ENCODE measurements at places on chromosomes 4 and X.

DNA sequence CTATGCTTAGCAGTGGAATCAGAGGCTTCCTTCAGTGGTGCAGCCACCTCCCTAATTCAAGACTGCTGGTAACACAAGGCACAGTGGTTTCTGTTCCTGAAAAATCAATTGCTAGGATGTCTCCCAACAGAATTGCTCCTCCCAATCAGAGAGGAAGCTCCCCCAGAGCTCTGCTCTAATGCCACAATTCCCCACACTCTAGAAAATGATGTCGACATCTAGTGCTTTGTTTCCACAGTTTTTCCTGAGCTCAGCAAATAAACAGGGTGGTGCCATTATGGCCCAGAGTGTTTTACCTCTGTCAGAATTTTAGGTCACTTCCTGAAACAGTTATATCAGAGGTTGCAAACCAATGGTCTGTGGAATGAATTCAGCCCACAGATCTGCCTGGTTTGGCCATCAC lies 24.7 kb downstream of the TAB3 start:
- DNase-seq, result no peak

DNA sequence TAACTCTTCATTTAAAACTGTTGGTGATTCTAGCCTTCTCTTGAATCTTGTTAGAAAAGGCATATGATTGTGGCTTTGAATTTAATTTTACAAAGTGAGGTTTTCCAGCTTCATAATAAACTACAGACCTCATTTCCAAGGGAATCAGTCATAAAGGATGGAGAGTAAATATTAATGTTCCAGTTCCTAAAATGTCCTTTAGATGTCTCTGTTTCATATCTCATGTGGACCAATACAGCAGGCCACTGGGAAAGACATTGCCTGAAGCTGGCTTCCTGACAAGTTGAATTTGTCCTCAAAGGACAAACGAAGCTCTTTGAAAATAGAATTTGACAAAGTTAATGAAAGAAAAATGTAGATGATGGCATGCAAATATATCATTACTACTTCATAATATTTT lies 125.4 kb downstream of the ZNF330 start:
- no peak for DNase-seq

DNA sequence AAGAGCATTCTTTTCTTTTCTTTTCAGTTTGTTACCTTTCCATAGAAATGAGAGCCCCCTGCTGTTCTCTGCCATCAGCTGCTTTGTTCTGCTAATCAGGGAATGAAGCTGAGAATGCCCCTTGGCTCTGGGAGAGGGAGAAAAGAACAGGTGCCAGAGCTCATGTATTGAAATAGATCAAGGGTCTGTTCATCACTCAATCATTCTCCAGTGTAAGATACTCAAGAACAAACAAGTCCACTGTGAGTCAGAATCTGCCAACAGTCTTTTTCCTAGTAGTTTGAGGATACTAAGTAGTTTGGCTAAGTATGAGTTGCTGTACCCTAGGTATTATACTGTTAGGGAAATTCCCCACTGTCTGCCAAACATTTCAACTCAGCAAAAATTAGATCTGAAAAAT lies 144.3 kb downstream of the RTL3 start:
- no peak for DNase-seq

DNA sequence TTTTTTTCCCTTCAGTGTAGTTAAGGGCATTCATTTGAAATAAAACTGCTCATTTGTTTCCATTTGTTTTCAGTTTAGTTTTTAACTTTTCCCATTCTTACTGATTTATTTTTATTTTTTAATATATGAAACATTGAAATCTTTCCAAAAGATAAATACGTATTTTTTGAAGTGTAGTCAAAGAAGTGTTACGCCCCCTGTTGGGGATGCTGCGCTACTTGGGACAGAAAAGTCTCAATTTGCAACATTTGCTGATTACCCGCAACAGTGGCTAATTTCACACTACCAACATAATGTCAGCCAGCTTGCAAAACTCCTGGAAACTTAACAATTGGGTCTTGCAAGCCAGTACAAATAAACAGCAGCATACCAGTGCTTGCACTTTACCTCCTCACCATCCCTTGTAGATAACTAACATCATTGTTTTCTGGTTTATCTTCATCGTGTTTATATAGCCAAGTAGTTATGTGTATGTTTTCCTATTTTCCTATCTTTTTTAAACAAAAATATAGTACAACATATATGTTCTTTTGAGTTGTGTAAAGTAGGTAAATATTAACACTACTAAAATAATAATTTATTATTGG lies 158.6 kb downstream of the STPG2 start:
- no peak for DNase-seq

- DNase-seq, result no peak
Observed at GRCh38 chr4:17577665-17578481, 875 bp downstream of the LAP3 start.

- no peak for DNase-seq
Observed at GRCh38 chr4:71186566-71187403, 152.0 kb upstream of the SLC4A4 start.

- DNase-seq, result no peak
Observed at GRCh38 chr4:83618431-83618830, 82.5 kb downstream of the GPAT3 start.

DNA sequence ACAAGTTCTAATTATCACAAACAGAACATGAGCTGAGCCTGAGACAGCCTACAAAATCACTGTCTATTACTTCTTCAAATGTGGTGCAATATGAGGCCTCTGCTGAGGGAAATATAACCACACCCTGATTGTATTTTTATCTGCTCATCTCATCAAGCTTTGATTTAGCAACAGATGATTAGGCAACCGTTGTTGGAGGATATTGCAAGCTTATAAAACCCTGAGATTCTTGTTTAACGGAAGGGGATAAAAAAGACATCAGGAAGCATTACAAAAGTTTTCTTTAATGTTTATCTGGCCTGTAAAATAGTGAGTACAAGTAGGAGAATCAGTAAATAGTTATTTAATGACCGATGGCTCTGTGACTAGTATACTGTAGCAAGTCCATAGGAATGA lies 108.5 kb downstream of the ZNF330 start:
- no peak for DNase-seq

- DNase-seq, result no peak
Observed at GRCh38 chr4:110514889-110515479, 39.0 kb downstream of the ENPEP start.

GRCh38 chrX:20015945-20016615 lies 25.2 kb upstream of the BCLAF3 start:
- DNase-seq, result no peak

DNA sequence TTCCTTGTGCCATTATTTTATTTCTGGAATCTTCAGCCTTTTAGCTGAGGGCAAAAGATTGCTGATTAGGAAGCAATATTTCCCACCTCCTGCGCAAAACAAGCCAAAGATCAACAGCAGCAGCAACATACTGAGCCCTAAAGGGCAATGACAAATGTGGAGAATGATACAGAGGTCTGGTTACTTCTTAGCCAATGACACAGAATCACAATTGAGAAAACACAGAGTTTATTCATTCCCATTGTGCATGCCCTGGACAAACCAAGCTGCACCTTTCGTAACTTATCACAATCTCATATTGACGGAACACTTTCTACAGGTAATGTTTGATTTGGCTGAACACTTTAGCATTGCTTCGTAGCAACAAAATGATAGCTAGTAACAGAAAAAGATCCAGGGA lies 13.4 kb downstream of the F9 start:
- no peak for DNase-seq

- DNase-seq, result no peak
Observed at GRCh38 chr4:73139991-73140390, 70.5 kb upstream of the COX18 start.

DNA sequence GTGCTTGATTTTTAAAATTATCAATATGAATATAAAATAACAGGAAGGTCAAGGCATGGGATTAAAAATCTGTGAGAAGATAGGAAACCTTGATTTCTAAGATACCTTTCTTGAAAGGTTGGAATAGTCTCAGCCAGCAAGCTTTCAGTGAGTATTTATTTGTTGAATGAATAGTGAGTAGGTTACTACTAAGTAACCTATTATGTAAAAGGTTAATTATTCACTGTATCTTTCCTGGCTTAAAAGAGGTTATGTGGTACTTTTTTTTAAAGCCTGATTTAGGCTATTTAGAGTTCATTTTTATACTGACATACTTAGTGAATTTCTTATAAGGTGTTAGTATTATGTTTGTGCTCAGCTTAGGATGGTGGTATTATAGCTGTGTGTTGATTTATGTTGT lies 123.5 kb downstream of the PTPN13 start:
- DNase-seq, result no peak

- DNase-seq, result no peak
Observed at GRCh38 chrX:30308263-30309138, 689 bp downstream of the NR0B1 start.

DNA sequence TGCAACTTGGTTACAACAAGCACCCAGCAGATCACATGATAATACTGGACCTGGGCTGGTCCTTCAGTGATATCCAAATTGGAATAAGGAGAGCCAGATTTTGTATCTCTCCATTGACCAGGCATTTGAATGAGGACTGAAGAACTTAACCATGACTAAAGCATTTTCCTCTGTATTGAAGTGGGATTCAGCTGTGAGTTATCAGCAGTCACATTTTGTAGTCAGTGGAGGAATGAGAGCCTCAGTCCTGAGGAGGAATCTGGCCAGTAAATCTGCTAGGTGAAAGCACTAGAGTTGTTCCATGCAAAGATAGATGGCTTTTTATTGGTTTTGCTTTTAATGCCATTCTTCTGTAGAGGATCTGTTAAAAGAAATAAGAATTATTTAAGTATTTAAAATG lies 1506.0 kb downstream of the PCDH7 start:
- no peak for DNase-seq

DNA sequence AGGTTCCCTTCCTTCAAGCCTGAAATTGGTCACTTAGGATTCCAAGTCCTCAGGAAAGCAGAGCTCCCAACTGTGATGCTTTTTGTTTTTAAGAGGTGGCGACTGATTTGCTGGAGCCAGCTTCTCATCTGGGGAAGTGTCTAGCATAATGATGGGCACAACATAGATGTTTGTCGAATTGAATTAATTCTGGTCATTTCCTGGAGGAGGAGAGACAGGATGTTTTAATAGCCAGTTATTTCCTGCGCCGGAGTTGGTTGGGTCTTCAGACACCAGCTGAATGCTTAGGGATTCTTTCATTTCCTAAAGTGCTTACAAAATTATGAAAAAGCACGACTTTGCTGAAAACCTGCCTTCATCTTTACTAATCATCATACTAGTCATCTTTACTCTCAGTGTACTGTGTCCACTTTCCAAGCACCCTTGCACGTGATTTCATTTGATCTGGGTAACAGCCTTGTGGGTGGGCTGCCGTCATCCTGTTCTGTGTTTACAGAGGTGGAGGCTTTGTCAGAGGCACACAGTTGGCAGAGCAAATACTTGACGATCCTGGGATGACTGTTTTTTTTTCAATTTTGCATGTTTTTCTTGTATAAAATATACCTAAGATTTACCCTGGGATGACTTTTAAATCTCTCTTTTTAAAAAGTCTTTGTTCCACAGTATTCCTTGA lies 49.5 kb downstream of the RGS12 start:
- DNase-seq, result no peak

DNA sequence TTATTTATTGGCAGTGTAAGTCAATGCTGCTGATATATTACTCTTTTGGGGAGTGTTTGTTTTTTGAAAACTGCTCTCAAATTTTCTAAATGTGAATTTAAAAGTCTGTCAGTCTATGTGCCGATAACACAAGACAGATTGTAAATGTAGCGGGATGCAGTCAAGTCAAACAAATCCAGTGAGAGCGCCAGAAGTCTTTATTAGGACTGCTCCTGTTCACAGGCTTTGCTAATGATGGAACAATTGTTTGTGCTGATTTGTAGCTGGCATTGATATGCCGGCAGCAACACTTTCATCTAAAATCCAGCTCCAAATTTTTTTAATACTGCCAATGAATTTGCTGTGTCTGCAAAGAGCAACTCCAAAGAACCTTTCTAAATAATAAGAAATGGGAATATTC lies 78.7 kb upstream of the TET2 start:
- no peak for DNase-seq

DNA sequence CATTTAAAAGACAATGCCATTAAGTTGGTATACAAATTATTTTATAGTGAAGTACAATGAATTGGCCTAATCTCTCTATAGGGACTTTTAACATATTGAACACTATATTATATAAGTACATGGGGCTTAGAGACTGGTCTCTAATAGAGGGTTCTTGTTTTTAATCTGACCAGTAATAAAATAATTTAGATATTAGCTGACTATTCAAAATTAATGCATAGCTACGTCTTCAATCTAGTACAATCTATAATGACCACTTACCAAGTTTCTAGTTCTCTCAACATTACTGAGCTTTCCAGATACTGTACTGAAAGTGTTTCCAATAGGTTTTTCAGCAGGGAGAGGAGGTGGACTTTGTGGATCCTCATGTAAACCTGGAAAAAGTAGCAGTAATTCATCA lies 59.6 kb downstream of the RPS3A start:
- DNase-seq, result no peak

DNA sequence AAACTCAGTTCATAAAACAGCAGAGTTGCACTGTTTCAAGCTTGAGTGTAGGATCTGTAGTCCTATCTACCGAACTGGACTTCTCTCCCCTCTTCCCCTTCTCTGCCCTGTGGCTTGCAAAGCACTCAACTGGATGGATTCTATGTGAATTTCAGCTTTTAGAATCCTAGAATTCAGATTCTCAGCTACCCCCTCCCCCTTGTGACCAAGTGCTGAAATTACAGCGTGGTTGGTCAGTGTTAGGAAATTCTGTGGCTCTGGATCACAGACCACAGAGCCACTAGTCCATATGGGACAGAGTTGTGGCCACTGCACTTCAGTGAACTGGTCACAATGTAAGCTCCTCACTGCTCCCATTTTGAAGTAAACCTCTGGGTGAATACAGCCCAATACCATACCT lies 64.6 kb upstream of the TRPC5 start:
- no peak for DNase-seq

DNA sequence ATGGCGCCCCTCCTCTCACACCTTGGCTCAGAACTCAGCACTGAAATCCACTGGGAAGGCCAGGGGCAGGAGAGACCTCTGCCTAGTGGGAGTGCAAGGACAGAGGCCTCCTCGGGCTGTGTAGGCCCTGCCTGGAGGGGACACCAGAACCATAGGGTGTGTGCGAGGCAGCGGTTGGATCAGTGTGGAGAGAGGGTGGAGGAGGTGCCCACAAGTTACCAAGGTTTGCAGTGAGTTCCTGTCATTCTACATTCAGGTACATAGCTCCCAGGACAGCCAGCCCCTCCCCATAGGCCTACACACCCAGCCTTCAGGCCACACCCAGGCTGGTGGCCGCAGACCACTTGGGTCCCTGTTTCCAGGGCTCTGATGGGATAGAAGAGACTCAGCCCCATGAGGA lies 19.2 kb upstream of the SPON2 start:
- no peak for DNase-seq

- DNase-seq, result peak; percentile 13
Observed at GRCh38 chr4:88457307-88458103, 586 bp downstream of the HERC5 start.

- DNase-seq, result no peak
Observed at GRCh38 chrX:69032601-69033000, 132.7 kb downstream of the PJA1 start.

Data from stimulated activated CD8-positive, alpha-beta memory T cell treated with anti-CD3 and anti-CD28 coated beads, Interleukin-15, amount 100 ng/mL, for 24 hours (primary cell).